Activated T-helper 1 cell treated with anti-CD3 and anti-CD28 coated beads, Interleukin-2, amount 50 U/mL, for 16 hours (primary cell): ENCODE measurements at places on chromosomes 11 and 22.
A peak's percentile ranks its signal among the peaks of the same experiment; 100 is the strongest.

GRCh38 chr22:48258064-48258701 lies 1495.7 kb downstream of the TBC1D22A start:
- DNase-seq = no peak

DNA sequence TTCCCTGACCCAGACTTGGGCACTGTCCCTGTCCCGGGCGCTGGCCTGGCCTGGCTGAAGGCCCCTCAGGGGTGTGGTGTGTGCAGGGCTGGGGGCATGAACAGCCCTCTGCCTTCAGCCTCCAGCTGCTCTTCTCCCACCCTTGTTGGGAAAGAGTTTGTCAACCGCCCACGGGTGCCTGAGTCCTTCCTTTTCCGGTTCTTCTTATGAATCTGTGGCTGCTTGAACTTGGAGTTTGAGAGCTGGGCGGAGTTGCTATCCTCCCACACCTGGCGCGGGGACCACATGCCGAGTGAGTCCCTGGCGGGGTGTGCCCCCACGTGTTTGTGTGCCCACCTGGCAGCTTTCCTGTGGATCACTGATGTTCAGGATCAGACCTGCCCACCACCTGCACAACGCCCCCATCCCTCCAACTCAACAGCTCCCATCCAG lies 13.4 kb downstream of the NFAM1 start:
- DNase-seq = no peak

DNA sequence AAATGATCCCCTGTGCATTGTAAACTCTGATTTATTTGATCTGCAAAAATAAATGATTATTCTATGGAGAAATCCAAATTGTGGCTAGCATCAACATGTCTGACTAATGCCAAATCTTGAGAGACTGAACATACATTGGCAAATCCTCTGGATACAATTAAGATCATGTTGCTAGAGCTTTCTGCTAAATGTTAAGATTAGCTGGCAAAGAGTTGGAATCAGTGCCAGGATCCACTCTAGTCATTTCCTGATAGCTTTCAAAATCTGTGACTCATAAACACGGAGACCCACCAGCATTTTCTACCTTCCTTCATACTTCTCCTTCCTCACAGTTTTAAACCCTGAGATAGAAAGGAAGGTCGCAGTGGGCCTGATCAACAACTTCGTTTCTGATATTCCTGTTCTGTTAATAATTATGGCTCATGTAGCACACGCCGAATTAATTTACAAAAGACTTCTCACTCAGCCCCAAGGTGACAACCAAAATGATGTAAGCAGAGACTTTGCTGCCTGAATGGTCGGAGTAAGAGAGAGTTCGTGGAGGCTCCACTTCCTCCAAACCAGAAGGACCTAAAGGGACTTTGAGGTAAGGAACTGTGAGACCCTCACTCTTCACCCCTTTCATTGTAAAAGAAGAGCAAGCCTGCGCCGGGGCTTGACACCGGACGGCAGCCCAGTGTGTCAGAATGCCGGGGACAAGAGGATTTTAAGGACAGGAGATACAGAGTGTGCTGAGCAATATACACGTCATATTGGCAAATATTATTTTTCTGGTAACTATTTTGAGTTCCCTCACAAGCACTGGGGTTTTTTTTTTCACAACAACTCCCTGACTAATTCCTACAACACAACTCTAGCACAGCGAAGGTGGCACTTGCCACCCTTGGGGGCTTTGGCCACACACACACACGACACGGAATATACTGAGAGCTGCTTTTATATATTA lies 42.0 kb downstream of the SERPINH1 start:
- no peak for DNase-seq

- no peak for DNase-seq
Observed at GRCh38 chr11:88469561-88470225, 132.2 kb upstream of the CTSC start.

DNA sequence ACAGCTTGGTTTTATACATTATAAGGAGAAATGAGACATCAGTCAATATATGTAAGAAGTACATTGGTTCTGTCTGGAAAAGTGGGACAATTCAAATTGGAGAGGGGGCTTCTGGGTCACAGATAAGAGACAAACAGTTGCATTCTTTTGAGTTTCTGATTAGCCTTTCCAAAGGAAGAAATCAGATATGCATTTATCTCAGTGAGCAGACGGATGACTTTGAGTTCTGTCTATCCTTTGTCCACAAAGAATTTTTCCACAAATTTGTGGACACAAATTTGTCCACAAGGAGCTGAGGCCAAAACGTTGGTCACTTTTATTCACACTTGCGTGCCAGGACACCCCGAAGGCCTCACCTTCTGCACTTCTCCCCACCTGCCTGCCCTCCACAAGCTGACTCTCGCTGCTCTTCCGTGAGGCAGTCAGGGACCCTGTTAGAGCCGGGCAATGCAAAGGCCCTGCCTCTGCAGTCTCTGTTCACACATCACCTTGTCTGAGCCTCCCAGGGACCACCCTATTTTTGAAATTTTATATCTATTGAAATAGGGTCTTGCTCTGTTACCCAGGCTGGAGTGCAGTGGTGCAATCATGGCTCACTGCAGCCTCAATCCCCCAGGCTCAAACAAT lies 20.5 kb downstream of the IL17REL start:
- DNase-seq = no peak

DNA sequence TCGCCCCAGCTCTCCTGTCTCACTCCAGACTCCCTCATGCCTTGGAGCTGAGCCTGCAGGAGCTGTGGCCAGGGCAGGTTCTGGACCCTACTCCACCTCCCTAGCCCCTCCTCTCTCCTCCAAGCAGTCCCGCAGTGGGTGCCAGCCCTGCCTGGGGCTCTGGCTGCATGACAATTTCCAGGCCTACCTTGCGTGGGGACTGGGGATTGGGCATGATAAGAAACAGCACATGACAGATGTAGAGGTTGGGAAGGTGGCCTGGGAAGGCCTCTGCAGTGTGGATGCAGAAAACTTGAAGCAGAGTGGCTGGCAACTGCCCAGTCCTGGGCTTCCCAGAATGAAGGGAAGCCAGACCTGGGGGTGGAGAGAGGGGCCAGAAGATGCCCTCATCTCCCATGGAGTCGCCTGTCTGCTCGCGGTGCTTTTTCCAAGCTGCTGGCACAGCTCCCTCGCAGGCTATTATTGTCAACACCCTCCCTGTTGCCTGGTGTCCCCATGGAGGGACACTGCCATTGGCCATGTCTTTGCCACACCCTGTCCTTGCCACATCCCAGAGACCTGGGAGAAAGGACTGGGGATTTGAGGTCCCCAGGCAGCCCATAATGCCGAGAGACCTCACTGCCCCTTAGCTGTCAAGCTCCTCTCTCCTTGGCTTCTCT lies 48.9 kb upstream of the CDON start:
- DNase-seq = no peak

GRCh38 chr22:43423046-43423445 lies 11.2 kb downstream of the MPPED1 start:
- no peak for DNase-seq

GRCh38 chr22:26287382-26288225 lies 118.3 kb downstream of the SEZ6L start:
- no peak for DNase-seq

DNA sequence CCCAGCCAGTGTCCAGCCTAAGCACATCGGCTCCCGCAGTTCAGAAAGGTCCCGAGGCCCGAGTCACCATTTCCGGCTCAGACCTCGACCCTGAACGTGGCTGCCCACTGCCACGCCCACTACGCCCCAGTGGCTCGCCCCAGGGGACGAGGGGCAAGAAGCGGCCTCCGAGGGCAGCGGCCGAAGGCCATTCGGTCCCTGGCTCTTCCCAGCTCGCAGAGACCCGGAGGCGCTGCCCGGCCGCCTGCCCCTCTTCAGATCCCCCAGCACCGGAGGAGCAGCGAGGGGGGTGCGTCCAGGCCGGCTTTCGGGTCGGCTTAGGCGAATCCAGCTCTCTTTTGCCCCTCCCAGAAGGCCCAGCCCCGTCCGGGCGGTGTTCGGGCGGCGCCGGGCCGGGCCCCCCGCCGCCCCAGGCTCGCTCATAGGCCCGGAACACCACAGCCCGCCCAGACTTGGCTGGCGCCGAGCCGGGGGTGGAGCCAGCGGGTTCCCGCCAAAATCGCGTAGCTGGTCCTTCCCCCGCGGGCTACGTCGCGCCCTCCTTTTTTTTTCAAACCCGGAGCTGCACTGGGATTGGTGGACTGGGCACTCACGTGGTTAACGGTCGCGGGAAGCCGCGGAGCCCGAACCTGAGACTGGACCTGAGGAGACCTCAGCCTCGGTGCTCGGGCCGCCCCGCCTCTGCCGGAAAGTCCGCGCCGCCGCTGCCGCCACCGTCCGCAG lies at the start of gene WEE1:
Gene WEE1 (plus strand): TSS at position 619 of the 723 bp plus-strand sequence. CDS start 264 bp downstream, outside the sequence.
- peak; percentile 94 for DNase-seq

DNA sequence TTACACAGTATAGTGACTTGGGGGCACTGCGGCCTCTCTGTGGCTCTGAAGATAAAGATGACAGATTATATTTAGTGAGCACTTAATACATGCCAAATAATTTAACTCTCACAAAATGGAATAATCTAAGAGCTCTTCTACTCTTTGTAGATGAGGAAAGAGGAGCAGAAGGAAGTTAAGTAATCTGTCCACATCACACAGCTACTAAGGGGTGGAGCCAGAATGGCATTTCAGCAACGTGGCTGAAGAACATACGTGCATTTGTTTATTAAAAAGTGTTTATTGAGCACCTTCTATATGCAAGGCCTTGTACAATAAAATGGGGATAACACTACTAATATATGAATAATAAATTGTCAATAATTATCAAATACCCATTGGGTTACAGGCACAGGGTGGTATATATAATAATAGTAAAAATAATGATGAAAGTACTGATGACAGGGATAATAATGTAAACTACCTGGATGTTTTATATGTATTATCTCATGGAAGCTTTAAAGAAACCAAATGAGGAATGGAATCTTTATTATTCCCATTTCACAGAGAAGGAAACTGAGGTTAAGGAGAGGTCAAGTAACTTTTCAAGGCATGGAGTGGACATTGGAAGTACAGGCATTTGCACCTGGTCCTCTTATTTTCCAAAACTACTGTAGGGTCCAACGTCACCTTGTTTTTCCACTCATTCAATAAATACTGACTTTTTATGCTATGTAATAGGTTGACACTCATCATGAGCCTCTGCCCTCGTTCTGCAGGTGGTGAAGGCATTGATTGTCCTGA lies 38.0 kb upstream of the IL17RA start:
- DNase-seq = no peak
